NCI-H460 (cell line): ENCODE measurements at places on chromosomes 7 and 10.
A peak's percentile ranks its signal among the peaks of the same experiment; 100 is the strongest.

GRCh38 chr7:12637819-12638592 lies 49.4 kb upstream of the ARL4A start:
- no peak for DNase-seq

- DNase-seq: peak; percentile 84
Observed at GRCh38 chr7:2802504-2803341, 41.4 kb downstream of the GNA12 start.

DNA sequence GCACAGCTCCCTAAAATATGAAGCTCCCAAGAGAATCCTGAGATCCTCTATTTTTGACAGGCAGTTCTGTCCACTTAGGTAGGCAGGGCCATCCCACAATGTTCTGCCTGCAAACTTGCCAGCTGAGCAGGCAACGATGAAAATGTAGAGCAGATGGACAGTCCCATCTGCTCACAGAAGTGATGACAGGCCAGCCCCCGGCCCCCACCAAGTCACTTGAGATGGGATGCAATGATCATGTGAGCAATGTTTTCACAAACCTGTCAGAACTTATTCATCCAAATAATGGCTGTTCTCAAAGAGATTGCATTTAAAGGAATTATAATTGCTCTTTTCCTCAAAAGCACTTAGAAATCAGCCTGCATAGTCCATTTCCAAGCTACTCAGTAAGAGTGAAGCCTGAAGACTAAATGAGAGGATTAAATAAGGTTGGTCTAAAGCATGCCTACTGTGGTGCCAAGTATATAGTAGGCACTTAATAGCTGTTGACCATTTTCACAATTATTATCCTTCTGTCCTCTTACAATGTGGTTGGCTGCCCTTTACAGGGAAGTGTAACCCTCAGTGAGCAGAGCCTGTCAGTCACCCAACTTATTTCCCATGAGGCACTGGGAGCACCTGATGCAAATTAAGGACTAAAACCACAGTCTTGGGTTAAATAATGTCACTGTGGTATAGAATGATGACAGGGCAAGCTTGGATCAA lies 301.2 kb downstream of the FGFR2 start:
- no peak for DNase-seq

GRCh38 chr10:491667-492424 lies 197.6 kb downstream of the DIP2C start:
- no peak for DNase-seq

DNA sequence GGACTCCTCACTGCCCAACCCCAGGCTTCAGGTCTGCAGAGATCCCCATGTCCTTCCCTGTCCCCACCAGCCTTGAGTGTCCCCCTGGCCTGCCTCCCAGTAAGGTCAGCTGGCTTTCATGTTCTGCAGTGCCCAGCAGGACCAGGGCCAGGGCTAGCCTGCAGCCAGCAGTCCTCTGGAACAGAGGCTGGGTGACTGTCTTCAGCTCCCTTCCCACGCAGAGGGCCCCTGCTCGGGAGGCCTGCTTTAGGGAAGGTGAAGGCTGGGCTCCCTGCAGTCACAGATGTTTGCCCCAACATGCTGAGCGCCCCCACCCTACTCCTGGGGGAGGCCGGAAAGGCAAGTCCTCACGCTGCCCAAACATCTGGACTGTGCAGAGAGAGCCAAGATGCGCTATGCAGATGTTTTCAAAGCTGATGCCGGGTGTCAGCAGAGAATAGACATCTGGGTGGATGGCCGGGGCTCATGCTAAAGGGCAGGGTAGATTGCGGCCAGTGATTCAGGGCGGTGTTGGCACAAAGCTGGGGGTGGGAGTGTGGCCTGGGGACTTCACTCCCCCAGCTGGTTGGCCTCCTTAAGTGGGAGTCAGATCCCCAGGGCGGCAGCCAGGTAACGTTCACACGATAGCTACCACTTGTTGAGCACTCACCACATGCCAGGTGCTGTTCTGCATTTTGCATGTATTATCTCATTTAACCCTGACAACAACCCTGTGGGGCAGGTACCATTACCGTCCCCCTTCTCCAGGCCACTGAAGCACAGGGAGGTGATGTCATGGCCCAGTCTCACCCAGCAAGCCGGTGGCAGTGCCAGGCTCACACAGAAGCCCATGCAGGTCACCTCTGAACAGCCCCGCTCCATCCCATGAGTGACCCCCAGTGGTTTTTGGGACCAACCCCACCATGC lies 71.2 kb upstream of the COL13A1 start:
- no peak for DNase-seq

GRCh38 chr10:68296843-68297663 lies 34.8 kb upstream of the HNRNPH3 start:
- no peak for DNase-seq

GRCh38 chr7:159030490-159031134 lies 114.1 kb downstream of the VIPR2 start:
- DNase-seq: no peak

GRCh38 chr7:18019555-18019954 lies 8.1 kb downstream of the PRPS1L1 start:
- DNase-seq: peak; percentile 22

- DNase-seq: no peak
Observed at GRCh38 chr10:75265856-75266255, 30.1 kb upstream of the COMTD1 start.

GRCh38 chr10:113027230-113027573 lies 77.2 kb downstream of the TCF7L2 start:
- no peak for DNase-seq

- DNase-seq: no peak
Observed at GRCh38 chr10:127834221-127834620, 58.5 kb downstream of the CLRN3 start.

DNA sequence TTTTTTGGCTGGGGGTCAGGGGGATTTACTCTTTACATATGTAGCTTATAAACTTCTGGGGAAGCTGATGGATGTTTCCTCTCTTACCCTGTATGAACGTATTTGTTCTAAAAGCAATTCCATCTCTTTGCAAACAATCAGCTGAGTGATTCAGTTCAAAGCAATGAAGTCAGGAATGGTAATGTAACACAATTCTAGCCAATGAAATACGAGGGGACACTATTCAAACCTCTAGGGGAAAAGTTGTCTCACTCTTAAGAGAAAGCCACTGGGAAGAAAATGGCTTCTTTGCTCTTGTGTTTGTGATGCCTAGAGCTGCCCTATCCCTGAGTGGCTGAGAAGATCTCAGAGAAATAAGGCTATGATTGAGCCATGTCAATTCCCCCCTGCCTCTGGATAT lies 134.8 kb upstream of the SEMA3C start:
- DNase-seq: no peak

DNA sequence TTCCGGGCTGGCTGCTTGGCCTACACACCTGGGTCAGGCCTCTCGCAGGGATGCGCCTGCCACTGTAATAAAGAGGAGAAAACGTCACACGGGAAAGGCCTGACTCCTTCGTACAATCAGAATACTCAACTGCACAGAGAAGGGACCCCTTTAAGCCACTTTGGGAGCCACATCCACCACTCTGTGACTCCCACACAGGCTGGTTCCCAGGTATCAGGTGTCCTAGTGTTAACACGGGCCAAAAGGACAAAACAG lies 5.8 kb upstream of the ZNF736 start:
- no peak for DNase-seq

DNA sequence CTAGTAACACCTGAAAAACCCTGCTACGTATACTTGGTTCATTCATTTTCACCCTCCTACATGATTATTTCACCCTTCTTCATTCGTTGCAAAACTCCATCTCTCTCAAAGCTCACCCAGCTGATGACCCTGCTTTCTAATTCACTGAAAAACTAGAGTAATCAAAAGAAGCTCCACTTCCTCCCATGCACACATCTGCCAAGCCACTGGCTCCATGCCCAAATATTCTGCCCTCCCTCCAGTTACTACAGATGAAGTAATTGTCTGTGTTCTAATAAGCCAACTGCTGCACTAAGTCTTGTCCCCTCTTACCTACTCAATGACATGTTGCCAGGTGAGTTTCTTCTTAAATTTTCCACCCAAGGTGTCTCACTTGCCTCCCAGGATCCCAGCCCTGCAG lies 96.9 kb upstream of the CCDC71L start:
- DNase-seq: no peak

DNA sequence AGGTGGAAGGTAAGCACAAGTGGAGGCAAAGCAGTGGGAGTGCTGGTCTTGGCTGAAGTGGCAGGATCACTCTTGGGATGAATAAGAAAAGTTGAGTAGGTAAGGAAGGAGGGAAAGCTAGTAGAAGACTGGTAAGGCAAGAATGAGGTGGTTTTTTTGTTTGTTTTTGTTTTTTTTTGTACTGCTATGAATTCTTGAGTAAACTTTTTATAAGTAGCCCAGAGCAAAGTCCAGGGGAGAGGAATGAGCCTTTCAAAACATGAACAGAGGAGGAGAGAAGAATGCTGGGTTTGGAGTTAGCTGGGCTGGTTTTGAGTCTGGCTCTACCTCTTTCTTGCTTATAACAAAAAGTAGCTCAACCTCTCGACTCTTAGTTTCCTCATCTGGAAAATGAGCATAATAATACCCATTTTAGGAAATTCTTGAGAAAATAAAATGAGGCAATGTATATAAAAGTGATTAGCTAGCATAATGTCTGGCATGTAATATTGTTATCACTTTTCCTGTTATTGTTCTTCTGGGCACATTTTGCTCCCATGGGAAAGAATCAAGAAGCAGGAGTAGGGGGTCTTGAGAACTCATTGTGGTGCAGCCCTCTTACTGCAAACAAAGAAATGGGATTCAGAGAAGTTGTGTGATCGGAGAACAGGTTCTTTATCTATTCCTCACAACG lies 24.1 kb upstream of the LRRC17 start:
- DNase-seq: no peak

GRCh38 chr7:94001396-94001795 lies 2.8 kb downstream of the BET1 start:
- DNase-seq: no peak

GRCh38 chr7:104883718-104884452 lies 130.1 kb upstream of the KMT2E start:
- DNase-seq: peak; percentile 80

DNA sequence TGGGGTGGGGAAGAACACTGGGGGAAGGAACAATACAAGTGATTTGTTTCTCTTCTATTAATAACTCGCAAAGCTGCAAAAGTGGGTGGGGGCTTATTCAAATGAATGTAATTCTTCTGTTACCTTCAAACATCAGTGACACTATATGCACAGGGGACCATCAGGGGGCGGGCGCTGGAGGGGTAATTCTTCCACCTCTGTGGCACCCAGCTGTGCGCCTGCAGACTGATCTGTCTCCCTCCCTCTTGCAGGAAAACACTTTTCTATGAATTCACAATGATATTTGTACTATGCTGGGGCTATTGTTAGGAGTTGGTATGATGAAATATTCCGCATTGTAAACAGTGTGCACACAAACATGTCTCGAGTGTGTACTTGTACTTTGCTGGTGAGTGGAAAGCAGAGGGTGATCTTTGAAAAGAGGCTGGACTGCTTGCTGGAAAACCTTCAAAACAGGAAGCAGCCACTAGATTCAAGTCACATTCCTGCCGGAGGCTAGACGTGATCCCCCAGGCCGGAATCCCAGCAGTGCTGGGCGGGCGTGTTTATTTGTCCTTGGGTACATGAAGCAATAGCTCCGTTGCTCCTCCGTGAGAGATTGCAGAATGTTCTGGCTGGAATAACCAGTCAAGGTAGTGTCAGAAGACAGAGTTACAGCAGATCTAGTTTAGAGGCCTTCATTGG lies 15.8 kb upstream of the BNIP3 start:
- peak; percentile 60 for DNase-seq

GRCh38 chr10:37865264-37865663 lies 7.9 kb upstream of the ZNF248 start:
- no peak for DNase-seq

GRCh38 chr7:133504825-133505224 lies 251.9 kb downstream of the EXOC4 start:
- DNase-seq: no peak

DNA sequence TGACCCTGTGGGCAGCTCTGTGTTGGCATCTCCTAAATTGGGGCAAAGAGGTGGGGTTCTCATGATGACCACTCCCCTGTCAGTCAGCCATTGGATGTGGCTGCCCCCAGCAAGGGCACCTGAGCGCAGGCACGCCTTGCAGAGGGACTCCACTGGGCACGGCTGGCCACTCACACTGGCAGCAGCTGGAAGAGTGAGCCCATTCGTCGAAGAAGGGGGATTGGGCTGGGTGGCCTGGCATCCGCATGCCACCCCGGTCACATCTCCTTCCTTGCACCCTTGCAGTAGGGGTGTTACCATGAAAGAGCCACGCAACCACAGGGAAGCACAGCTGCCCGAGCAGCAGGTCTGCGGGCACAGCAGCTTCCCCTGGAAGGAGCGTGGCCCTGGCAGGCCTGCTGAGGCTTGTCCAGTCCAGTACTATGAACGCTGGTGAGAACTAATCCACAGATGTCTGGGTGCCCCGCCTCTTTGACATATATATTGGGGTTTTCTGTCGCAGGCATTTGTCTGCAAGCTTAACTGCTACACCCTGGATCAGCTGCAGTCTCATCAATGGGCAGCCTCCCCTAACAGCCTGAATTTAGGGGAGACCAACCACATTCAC lies 25.7 kb upstream of the GRB10 start:
- no peak for DNase-seq

DNA sequence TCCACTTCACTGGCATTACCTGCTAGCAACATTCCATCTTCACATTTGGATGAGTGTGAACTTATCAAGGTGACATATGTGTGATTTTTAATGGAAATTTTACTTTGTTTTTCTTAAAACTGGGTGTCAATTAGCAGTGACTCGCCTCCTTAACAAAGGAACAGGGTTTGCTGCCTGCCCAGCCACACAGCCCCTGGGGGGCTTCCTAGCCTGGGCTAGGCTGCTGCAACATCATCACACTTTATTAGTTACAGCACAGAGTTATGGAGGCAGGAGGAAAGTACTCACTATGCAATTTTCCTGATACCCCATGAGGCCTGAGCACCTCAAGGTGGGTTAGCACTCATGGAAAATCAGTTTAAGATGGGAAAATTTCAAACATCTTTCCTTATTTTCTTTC lies 861.3 kb downstream of the NRG3 start:
- no peak for DNase-seq

DNA sequence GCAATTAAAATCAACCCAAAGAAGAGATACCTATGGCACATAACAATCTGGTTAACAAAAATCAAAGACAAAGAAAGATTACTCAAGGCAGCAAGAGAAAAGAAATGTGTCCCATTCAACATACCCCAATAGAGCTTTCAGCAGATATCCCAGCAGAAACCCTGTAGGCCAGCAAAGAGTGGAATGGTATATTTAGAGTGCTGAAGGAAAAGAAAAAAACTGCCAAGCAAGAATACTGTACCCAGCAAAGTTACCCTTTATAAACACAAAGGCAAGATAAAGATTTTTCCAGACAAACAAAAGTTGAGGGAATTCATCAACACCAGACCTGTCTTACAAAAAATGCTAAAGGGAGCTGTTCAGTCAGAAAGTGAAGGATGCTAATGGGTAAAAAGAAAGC lies 131.6 kb downstream of the TPST1 start:
- DNase-seq: no peak

DNA sequence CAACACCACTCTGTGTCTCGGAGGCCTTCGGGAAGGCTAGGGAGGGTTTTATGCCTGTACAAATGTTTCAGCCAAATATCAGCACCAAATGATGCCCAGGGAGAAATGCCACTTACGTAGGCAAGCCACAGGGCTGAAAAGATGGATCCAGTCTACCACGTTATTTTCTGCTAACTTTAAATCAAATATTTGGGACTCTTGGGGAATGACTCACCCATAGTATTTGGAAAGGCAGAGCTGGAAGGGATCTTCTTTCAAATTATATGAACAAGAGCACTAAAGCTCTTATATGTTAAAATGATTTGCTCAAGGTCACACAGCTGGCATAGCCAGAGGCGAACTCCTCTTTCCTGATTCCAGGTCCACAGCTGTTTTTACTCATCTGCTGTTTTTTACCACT lies 591.4 kb downstream of the SORCS1 start:
- no peak for DNase-seq

GRCh38 chr7:134058980-134059379 lies 68.2 kb upstream of the LRGUK start:
- no peak for DNase-seq
